ENCODE measurements at places on chromosomes 3 and 15.

DNA sequence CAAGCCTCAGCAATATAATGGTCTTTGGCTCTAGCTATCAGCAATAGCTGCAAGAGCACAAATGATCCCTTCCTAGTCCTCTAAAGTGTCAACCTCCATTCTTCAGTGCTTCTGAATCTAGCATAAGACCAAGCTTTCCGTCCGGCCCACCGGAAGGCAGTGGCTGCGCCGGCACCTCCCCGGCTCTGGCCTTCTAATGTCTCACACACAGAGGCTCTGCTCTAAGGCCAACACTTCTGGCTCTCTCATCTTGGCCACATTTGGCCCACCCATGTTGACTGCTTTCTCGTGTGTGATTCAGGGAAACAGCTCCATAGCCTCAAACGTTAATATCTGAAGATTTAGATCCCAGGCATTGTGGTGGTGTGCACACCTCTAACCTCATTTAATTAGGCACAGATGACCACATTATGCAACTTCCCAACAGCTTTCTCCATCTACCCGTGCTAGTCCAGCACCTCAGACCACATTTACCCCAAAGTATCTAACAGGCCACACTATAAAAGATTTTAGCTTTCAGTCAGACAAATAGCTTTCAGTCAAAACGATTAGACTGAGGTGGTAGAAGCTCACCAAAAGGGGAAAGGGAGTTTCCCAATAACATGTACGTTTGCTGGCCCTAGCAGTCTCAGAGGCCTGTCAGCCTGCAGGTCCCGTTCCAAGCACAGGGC lies 19.3 kb downstream of the SLC51A start:
- DNase-seq, result no peak

DNA sequence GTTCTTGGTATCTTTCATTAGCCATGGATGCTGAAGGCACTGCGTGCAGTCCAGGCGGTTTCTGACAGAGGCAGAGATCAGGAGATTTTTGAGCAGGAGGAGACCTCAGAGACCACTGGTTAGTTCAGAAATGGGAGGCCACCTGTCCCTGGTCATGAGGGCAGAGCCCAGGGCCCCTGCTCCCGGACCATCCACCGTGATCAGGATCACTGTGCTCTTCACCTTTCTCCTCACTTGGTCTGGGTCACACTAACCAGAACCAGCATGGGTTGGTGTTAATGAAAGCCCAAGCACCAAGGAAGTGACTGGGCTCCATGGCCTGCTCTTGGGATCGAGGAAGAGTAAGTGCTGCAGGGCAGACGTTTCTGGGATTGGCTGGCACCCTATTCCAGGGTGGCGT lies 42.0 kb upstream of the HACD2 start:
- DNase-seq, result no peak

GRCh38 chr15:81331600-81331999 lies 7.7 kb upstream of the STARD5 start:
- DNase-seq, result no peak

DNA sequence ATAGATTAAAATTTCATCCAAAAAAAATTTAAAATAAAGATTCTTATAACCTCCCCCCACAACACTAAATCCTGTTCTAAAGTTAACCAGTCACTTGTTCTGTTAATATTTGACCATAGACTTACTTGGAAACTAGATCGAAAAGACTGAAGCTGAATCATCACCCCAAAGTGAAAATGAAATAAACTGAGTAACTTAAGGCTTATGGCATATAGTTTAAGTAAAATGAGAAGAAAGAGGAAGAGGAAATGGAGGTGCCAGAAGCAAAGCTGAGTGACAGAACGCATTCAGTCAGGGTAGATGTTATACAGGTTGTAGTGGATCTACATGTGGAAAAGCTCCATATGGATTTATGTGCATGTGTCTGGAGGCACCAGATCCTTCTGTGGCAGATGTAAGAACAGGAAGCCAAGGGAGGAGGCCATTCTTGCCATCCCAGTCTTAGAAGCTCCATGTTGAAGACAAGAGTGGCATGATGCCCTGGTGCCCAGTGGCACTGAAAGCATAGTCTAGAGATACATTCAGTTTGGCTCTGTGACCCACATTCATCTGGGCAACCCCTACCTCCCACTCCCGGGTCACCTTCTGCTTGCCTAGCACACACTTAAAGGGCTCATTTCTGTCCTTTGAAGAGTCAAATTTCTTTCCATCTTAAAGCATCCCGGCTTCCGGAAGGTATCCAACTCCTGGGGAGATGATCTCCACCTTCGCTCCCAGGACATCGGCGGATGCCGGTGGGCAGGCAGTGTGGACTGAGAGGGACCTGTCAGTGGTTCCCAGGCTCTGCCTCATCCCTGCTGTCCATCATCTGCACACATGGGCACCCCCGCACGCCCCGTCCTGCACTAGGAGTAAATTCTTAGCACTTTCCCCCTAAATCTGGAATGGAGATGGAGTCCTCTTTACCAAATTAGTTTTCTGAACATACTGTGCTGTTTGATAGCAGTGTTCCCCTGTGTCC lies 90.8 kb downstream of the NEO1 start:
- no peak for DNase-seq

DNA sequence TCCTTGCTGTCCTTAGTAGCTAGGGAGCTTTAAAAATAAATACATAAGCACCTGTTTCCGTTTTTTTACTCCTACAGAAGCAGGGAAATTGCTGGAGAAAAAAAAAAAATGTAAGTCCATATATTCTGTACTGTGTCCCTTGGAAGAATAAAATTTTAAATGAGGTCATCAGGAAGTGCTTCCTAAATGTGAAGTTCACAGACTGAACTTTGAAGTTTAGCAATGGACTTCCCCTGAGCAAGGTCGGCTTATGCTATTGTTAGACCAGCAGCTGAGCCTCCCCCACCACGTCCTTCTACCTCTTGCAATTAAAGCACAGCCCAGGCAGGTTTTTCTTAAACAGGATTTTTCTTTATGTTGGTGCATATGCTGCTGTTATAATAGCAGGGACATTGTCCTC lies 26.3 kb downstream of the LIPC start:
- DNase-seq, result no peak

GRCh38 chr3:33360136-33360825 lies 79.9 kb downstream of the UBP1 start:
- no peak for DNase-seq

- DNase-seq, result no peak
These were observed 2.5 kb upstream of the PLD1 start for GRCh38 chr3:171812811-171813210.

DNA sequence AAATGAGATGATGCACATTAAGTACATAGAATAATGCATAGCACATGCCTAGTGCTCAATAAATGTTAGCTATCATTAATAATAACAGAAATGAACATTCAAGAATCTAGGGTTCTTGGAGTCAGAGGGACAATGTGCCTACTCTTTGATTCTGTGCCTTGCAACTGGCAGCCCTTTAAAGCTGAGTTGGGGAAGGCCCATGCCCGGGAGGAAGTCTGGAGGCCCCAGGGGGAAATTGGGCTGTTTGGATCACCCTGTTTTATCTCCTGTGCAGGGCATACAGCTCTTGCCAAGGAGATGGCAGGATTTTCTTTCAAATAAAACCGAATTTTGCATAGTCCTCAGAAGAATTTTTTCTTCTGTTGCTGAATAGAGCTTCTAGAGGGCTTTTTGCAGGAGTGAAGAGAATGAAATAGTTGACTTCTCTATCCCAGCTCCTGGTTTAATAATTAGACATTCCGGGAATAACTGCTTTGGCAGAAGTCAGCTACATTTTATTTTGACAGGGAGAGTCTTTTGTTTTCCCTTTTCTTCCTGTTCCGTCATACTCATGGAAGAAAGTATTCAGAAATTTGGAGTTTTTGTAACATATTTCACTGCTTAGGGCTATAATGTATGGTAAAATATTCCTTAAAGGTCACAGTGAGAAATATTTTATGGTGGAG lies 18.0 kb upstream of the KCNAB1 start:
- no peak for DNase-seq
